ENCODE measurements at places on chromosomes 7 and 10.

DNA sequence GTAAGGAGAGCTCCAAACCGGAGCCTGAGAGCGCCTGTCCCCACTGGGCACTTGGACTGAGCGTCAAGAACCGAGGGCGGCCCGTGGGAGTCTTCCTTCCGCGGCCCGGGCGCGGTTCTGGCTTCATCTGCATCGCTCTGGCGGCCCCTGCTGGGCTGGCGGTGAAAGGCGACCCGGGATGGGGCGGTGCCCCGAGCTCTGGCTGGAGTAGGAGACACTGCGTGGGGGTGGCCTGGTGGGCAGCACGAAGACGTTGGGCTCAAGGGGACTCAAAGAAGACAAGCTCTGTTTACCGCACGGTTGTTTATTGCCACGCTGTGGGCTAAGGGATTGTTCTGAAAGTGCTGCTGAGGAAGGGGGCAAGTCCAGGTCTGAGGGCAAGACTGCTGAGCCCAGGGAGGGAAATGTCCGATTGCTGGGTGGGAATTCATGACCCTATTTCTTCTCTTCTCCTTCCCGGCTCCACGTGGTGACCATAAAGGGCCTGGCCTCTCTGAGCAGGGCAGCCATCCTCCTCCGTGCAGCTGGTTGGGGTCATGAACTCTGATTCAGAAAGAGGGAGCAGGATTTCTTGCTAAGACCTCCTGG is 29.8 kb downstream of the PLAU start:
- DNase-seq, result peak; percentile 33

- no peak for DNase-seq
Observed at GRCh38 chr10:29620112-29620690, 14.6 kb downstream of the SVIL start.

DNA sequence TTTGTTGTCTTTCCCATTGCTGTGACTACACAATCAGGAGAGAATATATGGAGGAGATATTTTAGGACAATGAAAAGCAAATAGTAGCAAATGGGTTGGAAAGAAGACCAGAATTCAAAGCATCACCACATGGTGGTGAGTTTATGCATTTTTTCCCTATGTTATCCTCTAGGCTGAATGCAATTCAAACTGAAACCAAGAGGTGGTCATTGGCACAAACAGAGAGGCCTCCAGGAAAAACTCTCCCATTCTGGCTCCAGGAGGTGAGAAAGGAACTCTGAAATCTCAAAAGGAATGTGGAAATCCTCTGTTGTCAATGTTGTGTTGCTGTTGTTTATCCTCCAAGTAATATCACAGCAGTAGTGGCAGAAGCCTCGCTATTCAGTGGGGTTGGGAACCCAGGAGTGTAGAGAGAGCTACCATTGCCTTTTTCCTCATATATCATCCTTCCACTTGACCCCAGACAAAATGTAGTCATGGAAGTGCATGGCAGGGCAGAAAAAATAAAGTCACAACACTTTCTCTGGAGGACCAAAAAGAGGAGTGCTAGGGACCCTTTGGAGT is 819.1 kb downstream of the GRID1 start:
- no peak for DNase-seq

DNA sequence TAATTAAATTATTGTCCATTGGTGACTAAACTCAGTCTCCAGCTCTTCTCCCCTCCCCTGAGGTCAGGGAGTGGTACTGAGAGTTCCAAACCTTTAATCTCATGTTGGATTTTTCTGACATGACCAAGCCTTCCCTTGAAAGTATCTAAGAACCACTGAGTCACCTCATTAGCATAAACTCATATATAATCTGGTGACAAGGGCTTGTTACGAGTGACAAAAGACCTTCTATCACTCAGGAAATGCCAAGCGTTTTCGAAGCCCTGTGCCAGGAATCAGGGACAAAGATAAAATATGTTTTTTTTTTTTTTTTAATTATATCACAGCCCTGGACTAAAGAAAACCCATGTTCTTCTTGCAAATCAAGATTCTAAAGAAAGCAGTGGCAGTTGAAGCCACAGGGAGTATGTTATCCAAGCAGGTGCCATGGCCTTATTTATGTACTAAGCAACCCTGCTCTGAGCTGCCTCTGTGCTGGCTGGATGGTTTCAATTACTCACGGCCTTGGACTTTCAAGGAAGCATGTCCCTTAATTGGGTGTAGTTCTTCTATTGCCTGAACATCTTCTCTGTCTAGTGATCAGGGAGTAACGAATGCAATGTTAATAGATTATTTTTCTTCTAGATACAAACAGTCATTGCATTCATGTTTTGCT is 169.0 kb upstream of the PRKCQ start:
- no peak for DNase-seq

GRCh38 chr7:150648353-150649079 is 16.3 kb upstream of the GIMAP6 start:
- DNase-seq, result no peak

- DNase-seq, result no peak
Observed at GRCh38 chr7:123573341-123573740, 15.7 kb upstream of the NDUFA5 start.

- DNase-seq, result no peak
Observed at GRCh38 chr7:6482743-6483119, 35.0 kb upstream of the DAGLB start.

GRCh38 chr10:42827201-42827600 is 44.6 kb downstream of the BMS1 start:
- no peak for DNase-seq

- peak; percentile 45 for DNase-seq
Observed at GRCh38 chr7:138842111-138842510, 44.1 kb upstream of the ATP6V0A4 start.

GRCh38 chr10:96337106-96337505 is 21.7 kb downstream of the OPALIN start:
- no peak for DNase-seq

DNA sequence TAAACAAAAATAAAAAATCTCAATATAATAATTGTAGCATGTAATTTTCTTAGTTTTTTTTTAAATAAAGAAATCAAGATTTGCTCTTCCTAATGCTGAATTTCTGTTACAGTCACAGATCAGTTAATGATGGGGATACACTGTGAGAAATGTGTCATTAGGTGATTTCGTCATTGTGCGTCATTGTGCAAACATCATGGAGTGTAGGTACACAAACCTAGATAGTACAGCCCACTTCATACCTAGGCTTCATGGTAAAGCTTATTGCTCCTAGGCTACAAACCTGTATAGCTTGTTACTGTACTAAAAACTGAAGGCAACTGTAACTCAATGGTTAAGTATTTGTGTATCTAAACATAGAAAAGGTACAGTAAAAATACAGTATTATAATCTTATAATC is 74.4 kb upstream of the LSM8 start:
- no peak for DNase-seq

- DNase-seq, result no peak
Observed at GRCh38 chr10:62082729-62083411, 181.4 kb downstream of the ARID5B start.

GRCh38 chr10:1316809-1317143 is 260.6 kb downstream of the WDR37 start:
- DNase-seq, result no peak

DNA sequence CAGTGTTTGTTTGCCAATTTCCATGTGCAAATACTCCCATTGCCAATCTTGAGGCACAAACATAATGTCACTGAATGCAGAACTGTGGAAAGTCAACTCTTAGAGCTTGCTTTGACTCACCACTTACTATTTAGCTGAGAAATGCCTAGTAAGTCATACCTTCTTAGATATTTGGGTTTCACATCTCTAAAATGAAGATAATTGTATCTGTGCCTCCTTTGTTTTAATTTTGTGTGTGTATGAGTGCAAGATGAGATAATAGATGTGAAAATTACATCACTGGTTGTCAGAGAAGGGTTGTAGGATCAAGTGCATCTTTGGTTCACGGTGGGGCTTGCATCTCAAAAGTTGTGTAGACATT is 407.5 kb downstream of the INHBA start:
- no peak for DNase-seq

- DNase-seq, result peak; percentile 73
Observed at GRCh38 chr10:14397066-14397465, 66.3 kb upstream of the FRMD4A start.

DNA sequence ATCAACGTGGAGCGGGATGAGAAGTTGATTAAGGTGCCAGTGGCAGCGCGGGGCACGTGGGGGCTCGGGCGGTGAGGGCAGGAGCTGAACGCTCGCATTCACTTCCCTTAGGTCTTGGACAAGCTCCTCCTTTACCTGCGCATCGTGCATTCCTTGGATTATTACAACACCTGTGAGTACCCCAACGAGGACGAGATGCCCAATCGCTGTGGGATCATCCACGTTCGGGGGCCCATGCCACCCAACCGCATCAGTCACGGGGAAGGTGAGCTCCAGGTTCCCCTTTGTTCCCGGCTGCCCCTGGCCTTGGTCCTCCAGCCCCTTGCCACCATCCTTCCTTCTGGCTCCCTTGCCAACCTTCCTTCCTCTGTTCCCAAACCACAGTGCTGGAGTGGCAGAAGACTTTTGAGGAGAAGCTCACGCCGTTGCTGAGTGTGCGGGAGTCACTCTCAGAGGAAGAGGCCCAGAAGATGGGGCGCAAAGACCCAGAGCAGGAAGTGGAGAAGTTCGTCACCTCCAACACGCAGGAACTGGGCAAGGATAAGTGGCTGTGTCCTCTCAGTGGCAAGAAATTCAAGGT is 2.5 kb downstream of the UFSP1 start:
- no peak for DNase-seq

DNA sequence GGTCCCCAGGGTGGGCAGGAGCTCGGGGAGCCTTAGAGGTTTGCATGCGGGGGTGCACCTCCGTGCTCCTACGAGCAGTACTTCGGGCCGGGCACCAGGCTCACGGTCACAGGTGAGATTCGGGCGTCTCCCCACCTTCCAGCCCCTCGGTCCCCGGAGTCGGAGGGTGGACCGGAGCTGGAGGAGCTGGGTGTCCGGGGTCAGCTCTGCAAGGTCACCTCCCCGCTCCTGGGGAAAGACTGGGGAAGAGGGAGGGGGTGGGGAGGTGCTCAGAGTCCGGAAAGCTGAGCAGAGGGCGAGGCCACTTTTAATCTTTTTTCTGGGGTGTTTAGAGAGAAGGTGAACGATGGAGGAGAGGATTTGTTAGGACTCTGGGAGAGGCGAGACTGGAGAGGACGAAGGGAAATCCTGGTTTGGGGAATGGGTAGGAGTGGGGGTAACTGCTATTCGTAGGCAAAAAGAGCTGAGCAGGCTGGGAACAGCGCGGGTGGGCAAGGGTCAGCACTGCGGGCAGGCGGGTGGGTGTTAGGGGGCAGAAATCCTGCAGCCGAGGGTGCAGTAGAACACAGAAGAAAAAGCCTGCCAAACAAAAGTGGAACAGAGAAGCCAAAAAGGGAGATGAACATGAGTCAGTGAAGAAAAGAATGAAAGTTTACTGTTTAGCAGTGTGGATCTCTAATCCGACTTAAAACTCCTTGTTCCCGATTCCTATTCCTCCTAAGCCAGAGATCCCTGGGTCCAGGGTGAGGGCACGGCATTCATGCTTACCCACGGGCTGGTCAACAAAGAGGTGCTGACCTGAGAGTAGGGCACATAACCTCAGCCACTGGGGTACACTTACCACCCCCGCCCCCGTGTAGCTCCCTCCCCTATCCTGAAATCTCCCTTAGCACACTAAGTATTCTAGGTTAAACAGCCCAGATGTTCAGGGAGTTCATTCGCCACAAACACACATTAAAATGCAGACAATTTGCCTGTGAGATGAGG is 26.9 kb downstream of the PRSS2 start:
- no peak for DNase-seq

DNA sequence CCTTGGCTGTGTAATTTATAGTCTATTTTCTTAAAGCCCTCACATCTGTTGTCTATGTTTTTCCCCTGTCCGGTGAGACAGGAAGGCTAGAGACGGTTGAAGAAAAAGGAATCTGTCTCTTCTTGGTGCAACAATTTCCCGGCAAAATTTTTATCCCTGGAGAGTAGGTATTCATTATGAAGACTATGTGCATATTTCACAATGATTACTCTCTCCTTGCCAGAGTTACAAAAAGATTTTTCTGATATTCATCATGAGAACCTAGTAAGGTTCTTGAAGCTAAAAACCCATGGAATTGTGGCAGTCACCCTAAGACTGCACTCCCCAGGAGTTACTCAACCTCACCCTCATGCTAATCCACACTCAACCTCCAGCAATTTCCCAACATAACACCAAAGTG is 55.0 kb upstream of the GHITM start:
- no peak for DNase-seq

GRCh38 chr7:156446990-156447389 is 193.6 kb upstream of the RNF32 start:
- no peak for DNase-seq

DNA sequence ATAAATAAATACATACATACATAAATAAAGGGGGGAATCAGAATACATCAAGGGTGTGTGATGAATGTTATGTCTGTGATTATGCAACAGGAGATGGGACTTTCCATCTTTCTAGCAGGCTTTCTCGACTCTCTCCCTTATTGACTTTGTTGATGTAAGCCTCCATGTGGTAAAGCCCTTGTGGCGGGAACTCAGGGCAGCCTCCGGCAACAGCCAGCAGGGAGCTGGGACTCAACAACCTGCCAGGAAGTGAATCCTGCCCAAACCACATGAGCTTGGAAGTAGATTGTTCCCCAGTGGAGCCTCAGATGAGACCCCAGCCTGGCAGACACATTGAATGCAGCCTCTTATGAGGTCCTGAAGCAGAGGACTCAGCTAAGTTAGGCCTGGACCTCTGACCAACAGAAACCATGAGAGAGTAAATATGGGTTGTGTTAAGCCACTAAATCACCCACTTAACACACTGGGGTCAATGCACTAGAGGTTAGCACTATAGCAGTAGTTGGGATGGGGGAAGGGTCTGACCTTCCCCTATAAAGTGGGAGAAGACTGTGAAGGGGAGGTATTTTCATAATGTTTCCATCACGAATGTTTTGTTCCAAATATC is 104.0 kb downstream of the JCAD start:
- DNase-seq, result no peak

DNA sequence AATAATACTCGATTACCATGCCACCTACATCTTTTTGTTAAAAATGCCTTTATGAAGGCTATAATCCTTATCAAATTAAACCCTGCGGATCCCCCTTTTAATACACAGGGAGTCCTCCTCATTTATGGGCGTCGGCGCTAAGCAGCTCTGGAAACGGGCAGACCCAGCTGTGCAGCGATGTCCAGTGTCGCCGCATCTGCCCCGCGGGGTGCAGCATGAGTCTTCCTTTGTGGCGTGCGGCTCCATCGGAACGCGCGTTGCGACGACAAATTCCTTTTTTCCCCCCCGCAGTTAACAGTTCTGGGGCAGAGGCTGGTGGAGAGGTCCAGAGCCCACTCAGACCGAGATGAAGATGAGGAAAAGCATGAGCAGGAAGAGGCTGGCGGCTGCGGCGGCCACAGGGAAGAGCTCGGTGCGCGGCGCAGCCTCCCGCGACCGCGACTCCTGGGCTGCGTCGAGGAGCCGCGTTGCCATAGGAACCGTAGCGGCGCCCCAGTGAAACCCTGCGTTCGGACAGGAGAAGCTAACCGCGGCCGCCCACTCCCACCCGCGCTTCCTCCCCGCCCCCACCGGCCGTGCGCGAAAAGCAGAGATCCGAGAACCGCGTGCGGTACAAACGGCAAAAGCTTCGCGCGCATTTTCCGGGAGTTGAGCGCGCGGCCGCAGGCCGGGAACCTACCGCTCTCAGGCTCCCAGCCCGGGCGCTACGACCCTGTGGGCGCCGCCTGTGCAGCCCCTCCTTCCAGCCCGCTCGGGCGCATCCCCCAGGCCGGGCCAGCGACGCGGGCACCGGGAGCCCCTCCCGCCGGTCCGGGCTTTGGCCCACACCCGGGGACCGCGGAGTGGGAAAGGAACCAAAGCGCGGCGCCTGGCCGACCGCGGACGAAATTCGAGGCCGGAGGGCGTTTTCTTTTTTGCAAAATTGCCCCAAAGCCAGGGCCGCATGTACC is 130.6 kb downstream of the SPAG6 start:
- DNase-seq, result no peak

GRCh38 chr10:116868722-116869121 is 19.4 kb downstream of the ENO4 start:
- no peak for DNase-seq

- no peak for DNase-seq
Observed at GRCh38 chr7:25181532-25181931, 46.8 kb downstream of the NPVF start.

Data from amniotic stem cell (primary cell).